ENCODE measurements at places on chromosomes 3 and 15. TPM values are rescaled to one million over a fixed set of nuclear protein-coding genes. Genes with fewer than 3 reads are reported as not detected.

- H3K4me3 ChIP-seq: no peak overlapping the region
- no peaks in the 10 kb centered on the region for H3K27me3 ChIP-seq
- no peak for DNase-seq
Measured at GRCh38 chr3:23096041-23096440, 107.1 kb upstream of the UBE2E2 start.

- no peak overlapping the region for H3K27ac ChIP-seq
- H3K27me3 ChIP-seq: no peaks in the 10 kb centered on the region
- DNase-seq: peak; percentile 44
- peaks cover 2% of the 10 kb centered on the region for H3K36me3 ChIP-seq
- no peak overlapping the region for H3K4me3 ChIP-seq
- peaks cover 12% of the 10 kb centered on the region for H3K4me1 ChIP-seq
Measured at GRCh38 chr3:136949708-136950107, 8.1 kb upstream of the IL20RB start.

DNA sequence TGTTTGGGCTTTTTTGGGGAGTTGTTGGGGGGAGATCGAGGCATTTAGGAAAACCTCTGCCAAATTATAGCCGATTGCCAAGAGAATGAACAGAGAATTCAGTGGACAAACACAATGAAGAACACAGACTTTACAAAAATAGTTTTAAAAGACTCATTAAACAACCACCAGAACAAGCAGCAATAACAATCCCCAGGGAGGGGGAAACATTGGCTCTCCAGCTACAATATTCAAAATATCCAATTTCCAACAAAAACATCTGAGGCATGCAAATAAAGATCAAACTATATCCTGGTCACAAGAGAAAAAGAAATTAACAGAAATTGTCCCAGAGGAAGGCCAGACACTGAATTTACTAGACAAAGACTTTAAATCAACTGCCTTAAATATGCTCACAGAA, 24.5 kb upstream of the ANKRD28 start:
- no peak overlapping the region for H3K27ac ChIP-seq
- no peaks in the 10 kb centered on the region for H3K27me3 ChIP-seq
- DNase-seq: no peak
- no peaks in the 10 kb centered on the region for H3K4me1 ChIP-seq
- H3K36me3 ChIP-seq: no peaks in the 10 kb centered on the region
- no peak overlapping the region for H3K4me3 ChIP-seq

DNA sequence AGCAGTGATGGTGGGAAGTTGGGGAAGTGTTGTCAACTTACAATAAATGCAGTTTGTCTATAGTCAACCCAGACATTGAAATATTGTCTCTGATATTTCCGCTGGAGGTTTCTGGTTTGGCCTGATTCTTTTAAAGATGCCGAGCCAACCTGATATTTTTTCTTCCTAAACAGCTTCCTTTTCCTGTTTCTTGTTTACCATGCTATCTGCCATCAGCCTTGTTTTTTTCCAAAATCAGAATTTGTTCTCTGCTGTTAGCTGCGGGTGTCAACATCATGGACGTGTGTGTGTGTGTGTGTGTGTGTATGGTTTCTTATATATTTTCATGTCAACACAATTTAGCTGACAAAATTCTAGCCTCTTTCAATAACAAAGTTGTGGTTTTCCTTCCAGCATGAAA, 41.2 kb upstream of the XCR1 start:
- no peaks in the 10 kb centered on the region for H3K36me3 ChIP-seq
- H3K4me1 ChIP-seq: no peaks in the 10 kb centered on the region
- no peak for DNase-seq
- peaks cover 2% of the 10 kb centered on the region for H3K27me3 ChIP-seq
- H3K27ac ChIP-seq: no peak overlapping the region
- H3K4me3 ChIP-seq: no peak overlapping the region

DNA sequence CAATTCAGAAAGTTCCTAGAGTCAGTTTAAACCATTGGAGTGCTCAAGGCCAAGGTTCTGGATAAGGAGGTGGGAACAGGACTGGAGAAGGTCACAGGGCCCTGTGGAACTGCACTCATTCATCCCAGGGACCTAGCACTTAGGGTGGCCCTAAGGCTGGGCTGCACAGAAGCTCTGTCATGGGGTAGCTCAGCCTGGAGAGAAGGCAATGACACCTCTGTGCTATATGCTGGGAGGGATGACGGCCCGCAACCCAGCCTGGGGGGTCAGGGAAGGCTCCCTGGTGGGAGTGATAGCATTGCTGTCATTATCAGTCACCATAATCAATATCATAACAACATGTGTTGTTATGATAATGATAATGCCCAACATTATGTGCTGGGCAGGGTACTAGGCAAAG, 13.4 kb downstream of the RBP1 start:
- H3K4me3 ChIP-seq: no peak overlapping the region
- no peaks in the 10 kb centered on the region for H3K36me3 ChIP-seq
- H3K4me1 ChIP-seq: no peaks in the 10 kb centered on the region
- no peak for DNase-seq

- DNase-seq: no peak
- H3K27ac ChIP-seq: no peak overlapping the region
- H3K27me3 ChIP-seq: no peaks in the 10 kb centered on the region
- H3K36me3 ChIP-seq: no peaks in the 10 kb centered on the region
Measured at GRCh38 chr15:66085128-66085527, 168.4 kb downstream of the MEGF11 start.

DNA sequence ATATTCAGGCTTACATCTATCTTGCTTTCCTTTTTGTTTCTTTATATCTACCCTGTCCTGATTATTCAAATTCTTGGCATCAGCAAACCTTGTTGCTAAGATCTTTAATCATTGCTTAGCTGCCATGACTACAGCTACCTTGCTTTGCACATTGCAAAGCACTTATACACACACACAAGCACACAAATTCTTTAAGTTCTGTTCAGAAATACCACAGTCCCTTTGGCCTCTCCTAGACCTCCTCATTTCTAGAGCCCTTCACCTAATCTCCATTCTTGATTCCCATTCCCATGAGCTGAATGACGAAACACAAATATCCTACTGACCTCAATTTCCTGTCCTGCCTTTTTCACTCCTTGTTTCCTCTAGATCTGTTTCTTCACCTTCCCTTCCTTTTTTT, 409.6 kb downstream of the UNC13C start:
- no peak overlapping the region for H3K27ac ChIP-seq
- no peaks in the 10 kb centered on the region for H3K36me3 ChIP-seq
- DNase-seq: no peak
- no peak overlapping the region for H3K4me3 ChIP-seq
- H3K27me3 ChIP-seq: no peaks in the 10 kb centered on the region
- H3K4me1 ChIP-seq: no peaks in the 10 kb centered on the region

Gene CP
- total RNA-seq: not detected

Gene NPAP1
- not detected for total RNA-seq

Gene ZBED2
- not detected for total RNA-seq

Gene SSUH2
- total RNA-seq: 0.44 TPM

All from endothelial cell of umbilical vein (primary cell).